Lower leg skin (tissue), 4 donors: ENCODE measurements at places on chromosomes 7 and 10.

GRCh38 chr10:75437693-75438092 is 6.3 kb downstream of the LRMDA start:
- no peak for DNase-seq

DNA sequence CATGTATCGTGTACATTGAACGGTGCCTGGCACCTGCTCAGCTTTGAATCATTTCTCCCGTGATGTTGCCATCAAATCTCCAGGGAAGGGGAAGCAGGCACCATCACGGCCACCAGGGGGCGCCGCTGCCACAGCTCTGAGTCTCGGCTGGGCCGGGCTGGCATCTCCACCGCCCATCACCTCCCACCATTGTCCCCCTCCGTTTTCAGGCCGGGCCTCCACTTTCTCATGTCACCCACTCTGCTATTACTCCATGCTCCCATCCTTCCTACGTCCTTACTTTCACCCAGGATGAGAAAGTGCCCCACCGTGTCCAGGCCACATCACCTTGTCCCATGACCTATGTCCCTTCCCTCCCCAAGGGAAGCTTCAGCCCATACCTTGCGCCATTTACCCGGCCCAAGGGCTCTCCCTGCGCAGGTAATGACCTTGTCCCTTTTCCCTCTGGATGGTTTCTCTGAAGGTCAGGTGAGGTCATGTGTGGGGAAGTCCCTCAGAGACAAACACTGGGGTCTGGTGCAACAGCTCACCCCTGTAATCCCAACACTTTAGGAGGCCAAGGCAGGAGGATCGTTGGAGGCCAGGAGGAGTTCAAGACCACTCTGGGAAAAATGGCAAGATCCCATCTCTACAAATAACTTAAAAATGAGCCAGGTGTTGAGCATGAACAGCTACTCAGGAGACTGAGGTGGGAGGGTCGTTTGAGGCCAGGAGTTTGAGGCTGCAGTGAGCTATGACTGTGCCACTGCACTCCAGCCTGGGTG is 31.8 kb upstream of the OCM2 start:
- DNase-seq, result peak; percentile 66

- no peak for DNase-seq
These were observed 577.8 kb downstream of the REEP3 start for GRCh38 chr10:64098994-64099393.

GRCh38 chr7:15648461-15648961 is 38.0 kb downstream of the MEOX2 start:
- DNase-seq, result no peak

DNA sequence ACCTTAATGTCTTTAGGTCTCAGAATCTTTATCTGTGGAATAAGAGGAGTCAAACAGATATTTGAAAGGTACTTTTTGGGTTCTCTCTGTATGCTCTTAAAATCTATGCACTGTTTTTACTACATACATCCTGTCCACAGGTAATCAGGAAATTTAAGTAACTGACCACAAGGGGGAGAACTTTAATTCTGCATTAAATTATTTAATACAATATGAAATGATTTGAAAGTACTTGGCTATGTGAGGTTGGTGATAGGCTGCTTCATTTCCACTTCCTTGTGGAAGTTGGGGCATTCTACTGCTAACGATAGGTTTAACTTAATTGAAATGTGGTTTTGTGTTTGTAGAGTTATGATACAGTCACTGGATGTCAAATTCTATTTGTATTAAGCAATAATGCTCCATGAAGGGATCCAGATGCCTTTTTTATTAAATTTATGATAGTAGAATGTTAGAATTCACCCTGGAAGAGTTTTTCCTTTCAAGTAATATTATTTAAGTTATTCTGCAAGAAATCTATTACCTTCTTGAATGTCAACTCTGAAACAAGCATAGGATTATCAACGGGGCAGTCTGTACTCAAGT is 6.0 kb downstream of the TEX47 start:
- no peak for DNase-seq
